ENCODE measurements at places on chromosomes 4 and X. TPM values are rescaled to one million over a fixed set of nuclear protein-coding genes. Genes with fewer than 3 reads are reported as not detected.

GRCh38 chr4:2905544-2905943 is 57.7 kb downstream of the NOP14 start:
- DNase-seq: no peak

DNA sequence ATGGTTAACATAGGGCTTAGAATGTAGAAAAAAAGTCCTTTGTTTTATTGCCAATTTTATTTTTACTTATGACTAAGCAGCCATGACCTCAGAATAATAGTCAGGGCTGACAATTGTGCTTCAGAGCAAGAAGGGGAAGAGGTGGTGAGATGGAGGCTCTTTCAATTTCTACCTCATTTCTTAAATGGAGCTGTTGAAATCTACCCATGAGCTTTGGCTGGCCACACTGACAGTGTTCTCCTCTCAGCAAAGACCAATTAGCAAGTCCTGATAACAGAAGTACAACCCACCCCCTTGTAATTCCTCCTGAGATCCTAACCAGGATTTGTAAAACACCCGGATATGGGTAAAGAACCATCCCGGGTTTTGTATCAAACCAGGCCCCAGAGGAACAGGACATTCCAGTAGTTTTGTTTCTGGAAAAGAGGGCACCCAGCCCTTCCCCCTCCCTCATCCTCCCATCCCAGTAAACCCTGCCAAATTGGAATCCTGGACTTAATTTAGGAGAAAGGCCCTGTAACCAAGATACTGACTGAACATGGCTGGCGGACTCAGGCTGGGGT is at the start of gene HEPH:
Gene HEPH (plus strand): TSS at position 399 of the 563 bp plus-strand sequence. CDS start 6,324 bp downstream, outside the sequence.
- DNase-seq: peak; percentile 27

- no peak for DNase-seq
Observed at GRCh38 chrX:43064096-43064495, 286.1 kb upstream of the PPP1R2C start.

TCEANC gene
- total RNA-seq: 3.9 TPM

DNA sequence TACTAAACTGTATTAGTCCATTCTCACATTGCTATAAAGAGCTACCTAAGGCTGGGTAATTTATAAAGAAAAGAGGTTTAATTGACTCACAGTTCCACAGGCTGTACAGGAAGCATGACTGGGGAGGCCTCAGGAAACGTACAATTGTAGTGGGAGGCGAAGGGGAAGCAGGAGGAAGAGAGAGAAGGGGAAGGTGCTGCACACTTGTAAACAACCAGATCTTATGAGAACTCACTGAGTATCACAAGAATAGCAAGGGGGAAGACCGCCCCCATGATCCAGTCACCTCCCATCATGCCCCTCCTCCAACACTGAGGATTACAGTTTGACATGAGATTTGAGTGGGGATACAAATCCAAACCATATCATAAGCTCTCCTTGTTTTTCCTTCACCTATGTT is 40.9 kb downstream of the RPA4 start:
- no peak for DNase-seq

GRCh38 chr4:184688447-184688846 is 38.9 kb downstream of the PRIMPOL start:
- no peak for DNase-seq

- no peak for DNase-seq
Observed at GRCh38 chr4:25621027-25621930, 34.4 kb upstream of the SLC34A2 start.

GRCh38 chr4:38144031-38144430 is 183.8 kb downstream of the PTTG2 start:
- DNase-seq: no peak

DNA sequence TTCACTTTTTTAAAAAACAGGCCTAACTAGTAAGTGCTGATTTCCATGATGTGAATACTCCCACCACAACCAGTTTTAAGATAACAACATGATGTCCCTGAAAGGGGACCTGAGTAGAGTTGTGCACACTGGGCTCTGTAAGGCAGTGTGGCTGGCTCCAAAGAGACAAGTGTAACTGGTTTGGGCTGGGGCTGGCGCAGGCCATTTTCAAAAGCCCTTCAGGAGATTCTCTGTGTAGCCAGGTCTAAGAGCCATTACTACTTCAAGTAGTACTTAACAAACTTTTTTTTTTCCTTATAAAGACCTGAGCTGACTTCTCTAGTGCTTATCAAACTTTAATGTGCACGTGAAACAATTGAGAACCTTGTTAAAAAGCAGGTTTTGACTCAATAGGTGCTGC is 4.3 kb downstream of the QRFPR start:
- DNase-seq: no peak

DNA sequence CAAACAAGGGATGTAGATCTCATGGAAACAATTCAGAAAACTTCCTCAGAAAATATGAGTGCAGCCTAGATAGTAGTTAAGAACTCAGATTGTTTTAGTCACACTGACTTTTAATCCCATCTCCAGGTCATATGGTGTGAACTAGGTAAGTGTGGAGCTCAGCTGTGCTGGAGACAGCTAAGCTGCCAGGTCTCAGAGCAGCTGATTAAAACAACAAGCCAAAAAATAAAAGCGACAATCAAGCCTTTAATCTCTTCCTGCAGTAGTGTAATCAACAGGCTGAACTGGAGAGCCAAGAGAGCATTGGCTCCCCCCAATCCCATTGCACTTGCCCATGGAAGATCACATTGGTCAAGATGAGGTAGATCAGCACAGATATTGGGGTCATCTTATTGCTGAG is 98.3 kb upstream of the ATOH1 start:
- no peak for DNase-seq

DNA sequence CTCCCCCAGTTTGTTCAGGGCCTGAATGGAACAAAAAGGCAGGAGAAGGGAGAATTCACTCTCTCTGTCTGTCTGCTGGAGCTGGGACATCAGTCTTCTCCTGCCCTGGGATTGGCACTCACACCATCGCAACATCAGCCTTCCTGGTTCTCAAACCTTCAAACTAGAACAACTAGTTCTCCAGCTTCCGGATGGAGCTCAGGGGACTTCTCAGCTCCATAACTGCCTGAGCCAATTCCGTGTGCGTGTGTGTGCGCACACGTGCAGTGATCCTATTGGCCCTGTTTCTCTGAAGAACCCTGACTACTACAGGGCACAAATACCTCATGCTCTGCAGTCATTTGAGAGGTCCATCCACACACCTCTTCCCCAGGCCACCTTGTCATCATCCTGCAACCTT is 18.7 kb upstream of the MAN2B2 start:
- no peak for DNase-seq

GRCh38 chrX:47247206-47247998 is 14.6 kb downstream of the USP11 start:
- DNase-seq: no peak

- no peak for DNase-seq
Observed at GRCh38 chrX:19541931-19542330, 26.6 kb upstream of the MAP3K15 start.

GRCh38 chrX:150898343-150899190 is at the start of gene CD99L2:
Gene CD99L2, minus strand, starts transcription at chrX:150898668. Its CDS starts 80 bp downstream, at chrX:150898588.
- peak; percentile 90 for DNase-seq

BRS3 gene
- not detected for total RNA-seq

GRCh38 chr4:74733756-74734155 is 60.6 kb downstream of the BTC start:
- no peak for DNase-seq

IQSEC2 gene
- 56.1 TPM for total RNA-seq

DNA sequence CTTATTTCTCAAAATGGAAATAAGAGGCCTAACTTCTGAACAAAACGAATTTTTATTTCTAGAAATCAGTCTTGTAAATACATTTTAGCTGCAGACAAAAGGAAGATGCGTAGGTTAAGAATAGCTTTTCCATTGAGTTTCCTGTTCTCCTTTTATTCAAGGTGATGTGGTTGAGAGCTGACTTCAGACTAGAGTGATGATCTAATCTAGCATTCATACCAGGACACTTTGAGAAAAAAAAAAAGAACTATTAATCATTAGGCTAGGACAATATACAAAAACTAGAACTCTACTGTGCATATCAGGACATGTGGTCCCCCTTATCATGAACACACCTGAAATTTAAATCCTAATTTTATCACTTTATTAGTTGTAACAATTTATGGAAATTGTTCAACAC is 884.5 kb upstream of the EPHA5 start:
- no peak for DNase-seq

EDA2R gene
- total RNA-seq: 7.0 TPM

DNA sequence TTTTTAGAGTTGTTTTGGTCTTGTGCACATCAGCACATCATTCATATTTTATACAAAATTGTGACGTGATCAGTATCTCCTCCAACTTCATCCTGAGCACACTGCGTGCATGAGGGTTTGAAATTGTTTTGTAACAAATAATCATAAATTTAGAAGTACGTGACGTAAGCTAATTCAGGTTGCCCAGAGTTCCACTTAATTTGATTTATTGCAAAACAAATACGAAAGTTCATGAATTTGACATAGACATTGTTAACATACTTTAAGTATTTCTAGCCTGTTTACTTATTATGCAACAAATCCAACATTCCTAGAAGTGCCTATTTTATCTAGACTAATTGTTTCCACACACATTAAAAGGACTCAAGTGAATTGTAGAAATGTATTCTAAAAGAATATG is 48.3 kb downstream of the MAP7D3 start:
- DNase-seq: no peak

ADGRL3 gene
- 20.5 TPM for total RNA-seq

Data from adrenal gland (tissue), 19 donors.